Skeletal muscle cell (primary cell): ENCODE measurements at places on chromosomes 16 and 17.

- DNase-seq, result no peak
Observed at GRCh38 chr17:49977463-49978389, 8.7 kb downstream of the DLX4 start.

GRCh38 chr17:80807014-80807413 lies 184.6 kb upstream of the CHMP6 start:
- DNase-seq, result no peak

DNA sequence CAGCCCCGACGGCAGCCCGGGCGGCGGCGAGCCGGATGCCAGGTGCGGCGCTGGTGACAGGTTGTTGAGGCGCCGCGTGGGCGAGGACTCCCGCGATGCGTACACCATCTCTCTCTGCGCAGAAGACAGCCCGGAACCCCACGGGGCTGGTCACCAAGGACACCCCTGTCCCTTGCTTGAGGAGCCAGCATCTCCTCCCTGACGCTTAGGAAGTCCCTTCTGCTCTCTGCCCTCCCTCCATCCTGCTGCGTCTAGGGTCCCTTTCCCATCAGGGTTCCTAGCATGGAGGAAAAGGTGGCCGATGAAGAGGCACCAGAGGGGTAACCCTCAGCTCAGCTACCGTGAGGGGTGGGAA lies 43.6 kb downstream of the SRCIN1 start:
- DNase-seq, result no peak

DNA sequence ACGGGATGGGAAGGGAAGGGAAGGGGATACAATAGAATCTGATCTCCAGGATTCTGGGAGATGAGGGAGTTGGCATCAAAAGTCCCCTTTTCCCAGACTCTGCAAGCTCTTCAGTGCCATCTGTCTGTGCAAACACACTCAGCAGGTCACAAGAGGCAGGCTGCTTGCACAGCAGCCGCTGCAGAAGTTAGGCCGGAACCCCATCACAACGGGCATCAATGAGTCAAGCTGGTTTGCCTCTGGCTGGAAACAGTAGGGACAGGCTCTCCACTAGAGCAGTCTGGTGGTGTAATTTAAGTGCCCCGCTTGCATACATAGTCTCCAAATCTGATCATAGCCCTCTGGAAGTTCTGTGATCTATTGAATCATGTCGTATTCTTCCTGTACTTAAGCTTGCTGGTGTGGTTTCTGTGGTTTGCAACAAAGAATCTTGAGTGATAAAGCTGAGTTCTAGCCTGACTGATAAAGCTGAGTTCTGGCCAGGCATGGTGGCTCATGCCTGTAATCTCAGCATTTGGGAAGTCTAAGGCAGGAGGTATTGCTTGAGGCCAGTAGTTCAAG lies 33.7 kb upstream of the KDM8 start:
- DNase-seq, result peak; percentile 25

DNA sequence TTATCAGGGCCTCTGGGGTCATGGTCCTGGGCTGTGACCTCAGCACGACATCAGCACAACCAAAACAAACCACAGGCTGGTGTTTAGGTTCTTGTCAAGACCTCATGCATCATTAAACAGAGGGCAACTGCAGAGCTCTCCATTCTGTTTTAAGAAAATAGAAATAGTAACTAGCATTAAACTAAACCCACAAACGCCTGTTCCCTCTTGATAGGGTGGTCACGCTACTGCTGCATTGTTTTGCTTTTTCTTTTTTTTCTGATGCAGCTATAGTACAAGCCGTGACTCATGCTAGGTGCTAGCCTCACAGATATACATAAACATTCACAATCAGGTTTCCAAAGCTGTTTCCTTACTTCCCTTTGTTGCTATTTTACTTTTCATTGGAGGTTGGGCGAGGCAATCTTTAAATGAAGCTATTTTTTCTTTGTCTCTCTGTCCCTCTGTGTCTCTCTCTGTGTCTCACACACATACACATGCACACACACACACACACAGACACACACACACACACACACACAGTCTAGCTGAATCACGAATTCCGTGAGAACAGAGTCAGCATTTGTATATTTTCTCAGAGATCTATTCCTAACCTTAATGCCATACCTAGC lies 310.3 kb downstream of the CDH13 start:
- DNase-seq, result peak; percentile 48

DNA sequence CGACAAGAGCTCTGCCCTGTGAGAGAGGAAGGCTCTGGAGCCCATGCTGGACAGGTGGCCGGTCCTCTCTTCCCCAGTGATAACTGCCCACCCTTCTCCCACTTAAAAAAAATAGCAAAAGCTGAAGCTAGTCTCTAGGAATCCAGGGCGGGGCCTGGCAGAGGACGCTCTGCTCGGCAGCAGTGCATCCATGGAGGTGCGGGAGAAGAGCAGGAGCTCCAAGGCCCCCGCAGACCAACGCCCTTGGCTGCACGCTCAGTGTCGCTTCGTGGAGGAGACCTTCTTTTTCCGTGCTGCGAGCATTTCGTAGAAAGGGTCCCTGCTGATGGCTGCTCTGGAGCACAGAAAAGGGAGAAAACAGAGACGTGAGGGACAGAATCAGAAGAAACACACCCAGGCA lies 98.6 kb upstream of the DNAH17 start:
- DNase-seq, result no peak

GRCh38 chr17:75093548-75094158 lies 5.9 kb downstream of the SLC16A5 start:
- no peak for DNase-seq

DNA sequence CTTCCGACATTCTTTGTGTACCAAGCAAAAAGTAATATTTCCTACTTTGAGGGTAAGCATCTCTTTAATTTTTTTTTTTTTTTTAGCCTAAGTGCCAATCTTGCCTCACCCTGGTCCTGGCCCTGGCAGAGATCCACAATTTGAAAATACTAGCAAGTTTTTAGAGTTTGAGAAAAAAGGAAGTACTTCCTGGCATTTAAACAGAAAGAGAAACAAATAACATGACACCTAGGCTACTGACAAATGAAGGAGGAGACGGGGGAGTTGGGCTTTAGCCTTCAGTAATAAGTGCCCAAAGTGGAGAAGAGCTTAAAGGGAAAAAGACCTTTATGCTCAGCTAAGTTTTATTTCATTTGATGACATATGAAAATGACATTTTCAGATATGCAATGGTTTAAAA lies 92.8 kb downstream of the HS3ST3A1 start:
- no peak for DNase-seq

- DNase-seq, result no peak
Observed at GRCh38 chr17:58335061-58335731, 6.6 kb upstream of the TSPOAP1 start.

DNA sequence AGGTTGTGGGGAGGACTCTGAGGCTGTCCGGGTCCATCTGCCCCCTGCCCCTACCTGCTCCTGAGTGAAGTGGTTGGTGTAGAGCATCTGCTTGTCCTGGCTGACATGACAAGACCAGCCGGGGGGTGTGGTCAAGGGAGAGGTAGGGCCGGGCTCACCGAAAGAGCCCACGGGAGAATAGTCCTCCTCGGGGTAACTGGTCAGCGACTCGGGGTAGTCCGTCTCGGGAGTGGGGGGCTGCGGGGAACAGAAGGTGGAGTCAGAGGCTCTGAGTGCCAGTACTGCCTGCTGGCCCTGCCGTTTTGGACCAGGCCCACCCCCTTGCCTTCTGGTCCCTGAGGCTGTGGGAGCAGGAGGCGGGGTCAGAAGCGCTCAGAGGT lies 27.8 kb downstream of the ARHGAP27 start:
- DNase-seq, result no peak

GRCh38 chr16:64017796-64018195 lies 1104.1 kb downstream of the CDH11 start:
- no peak for DNase-seq
